ENCODE measurements at places on chromosomes 1 and 21.

DNA sequence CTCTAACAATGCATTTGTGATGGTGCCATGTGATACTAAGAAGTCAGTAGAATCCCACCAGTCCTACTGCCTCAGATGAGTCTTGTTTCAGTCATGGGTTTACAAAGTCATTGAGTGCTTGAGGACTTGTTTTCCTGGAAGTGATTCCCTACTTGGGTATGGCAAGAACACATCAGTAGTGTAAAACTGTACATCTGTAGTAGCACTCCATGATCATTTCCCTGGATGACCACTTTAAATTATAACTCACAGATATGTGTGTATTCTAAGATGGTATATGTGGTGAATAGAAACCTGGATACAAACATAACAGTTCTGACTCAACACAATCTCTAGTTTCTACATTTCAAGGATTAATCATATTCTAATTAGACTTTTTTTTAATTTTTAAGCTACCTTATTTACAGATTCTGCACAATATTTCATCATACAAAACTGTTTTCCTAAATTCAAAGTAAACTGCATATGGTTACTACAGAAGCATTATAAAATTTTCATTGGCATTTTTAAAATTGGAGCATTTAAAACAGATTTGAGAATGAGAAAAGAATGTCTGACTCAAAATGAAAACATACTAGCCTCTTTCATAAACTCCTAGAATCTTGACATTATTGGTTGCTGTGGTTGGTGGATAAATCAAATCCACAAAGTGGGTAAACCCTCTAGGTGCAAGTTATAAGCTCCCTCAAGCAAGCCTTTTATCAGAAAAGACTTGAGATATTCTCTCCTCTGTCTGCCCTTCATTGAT lies 6.8 kb upstream of the PSMG1 start:
- DNase-seq: no peak

DNA sequence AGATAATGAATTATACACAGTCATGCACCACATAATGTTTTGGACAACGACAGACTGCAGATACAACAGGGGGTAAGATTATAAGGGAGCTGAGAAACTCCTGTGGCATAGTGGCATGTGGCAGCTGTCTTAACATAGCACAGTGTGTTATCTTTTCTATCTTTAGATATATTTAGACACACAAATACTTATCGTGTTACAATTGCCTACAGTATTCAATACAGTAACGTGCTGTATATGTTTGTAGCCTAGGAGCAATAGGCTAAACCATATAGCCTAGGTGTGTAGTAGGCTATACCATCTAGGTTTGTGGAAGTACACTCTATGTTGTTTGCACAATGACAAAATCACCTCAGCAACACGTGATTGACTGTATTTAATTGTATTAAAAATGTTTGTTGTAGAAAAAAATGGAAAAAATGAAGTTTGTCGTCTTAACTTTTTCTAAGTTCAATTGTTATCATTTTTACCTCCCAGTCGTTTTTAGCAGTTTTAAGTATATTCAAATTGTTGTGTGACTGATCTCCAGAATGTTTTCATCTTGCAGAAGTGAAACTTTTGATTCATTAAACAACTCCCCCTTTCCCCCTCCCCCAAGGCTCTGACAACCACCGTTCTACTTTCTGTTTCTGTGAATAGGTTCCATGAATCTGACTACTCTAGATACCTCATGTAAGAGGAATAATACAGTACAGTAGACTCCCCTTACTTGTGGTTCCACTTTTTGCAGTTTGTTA lies 351.0 kb upstream of the B3GALT2 start:
- DNase-seq: peak; percentile 18

DNA sequence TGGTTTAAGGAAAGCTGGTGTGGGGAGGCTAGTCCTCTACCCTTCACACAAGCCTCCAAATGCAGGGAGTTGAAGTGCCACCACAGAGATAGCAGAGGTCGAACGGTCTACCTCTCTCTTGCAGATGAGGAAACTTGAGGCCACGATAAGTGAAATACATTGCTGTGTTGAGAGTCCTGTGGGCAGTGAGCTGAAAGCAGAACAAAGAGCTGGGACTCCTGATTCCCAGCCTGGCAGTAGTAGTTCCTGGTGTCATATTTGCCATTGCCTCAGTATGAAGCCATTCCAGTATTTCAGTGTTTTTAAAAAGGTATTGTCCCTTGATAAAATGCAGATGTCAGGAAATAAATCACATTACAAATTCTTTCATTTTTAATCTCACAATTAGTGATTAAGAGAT lies 28.6 kb downstream of the AK4 start:
- DNase-seq: no peak

- DNase-seq: no peak
These were observed 64.8 kb downstream of the SLX9 start for GRCh38 chr21:45004481-45005247.

DNA sequence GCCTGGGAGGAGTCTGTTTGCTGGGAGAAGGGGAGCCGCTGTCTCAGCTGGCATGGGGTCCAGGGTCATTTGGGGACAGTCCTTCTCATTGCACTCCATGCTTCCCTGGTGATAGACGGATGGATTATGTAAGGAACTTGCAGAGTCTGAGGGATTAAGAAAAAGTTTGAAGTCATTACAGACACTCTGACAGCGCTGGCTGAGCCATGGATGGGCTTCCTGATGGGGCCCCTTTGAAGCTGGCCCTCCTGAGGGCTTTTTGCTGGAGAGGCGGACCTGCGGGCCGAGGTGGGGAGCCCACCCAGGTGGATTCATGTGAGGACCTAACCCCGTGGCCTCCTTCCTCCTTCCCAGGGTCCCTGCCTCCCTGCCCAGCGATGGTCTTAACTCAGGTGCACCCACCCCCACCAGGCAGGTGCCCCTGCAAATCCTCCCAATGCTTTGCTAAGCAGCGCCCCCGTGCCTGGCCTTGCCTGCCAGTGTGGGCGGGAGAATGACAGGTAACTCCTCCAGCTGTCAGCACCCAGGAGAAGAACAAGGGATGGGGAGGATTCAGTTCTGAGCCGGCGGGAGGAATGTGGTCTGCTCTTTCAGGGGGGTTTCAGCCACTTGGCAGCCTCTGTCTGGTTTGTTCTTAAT lies 24.2 kb upstream of the C1orf174 start:
- no peak for DNase-seq

DNA sequence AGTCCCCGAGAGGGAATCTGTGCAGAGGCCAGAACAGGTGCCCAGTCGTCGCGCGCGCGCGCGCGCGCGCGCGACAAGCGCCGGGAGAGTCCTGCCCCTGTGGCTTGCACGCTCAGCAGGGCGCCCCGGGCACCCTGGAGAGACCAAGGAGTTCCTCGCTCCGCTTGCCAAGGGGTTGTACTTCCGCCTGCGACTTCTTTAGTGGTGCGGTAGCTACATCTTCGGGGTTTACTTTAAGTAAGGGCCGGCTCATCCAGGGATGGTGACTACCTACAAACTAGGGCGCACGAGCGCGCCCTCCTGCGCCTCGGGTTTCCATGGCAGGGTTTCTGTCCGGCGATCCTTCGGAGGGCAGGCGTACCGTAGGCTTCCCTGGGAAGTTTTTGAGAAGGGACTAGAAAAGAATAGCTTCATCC lies 1.4 kb downstream of the LHX4 start:
- DNase-seq: peak; percentile 64

GRCh38 chr1:231170875-231171274 lies 9.0 kb downstream of the TRIM67 start:
- no peak for DNase-seq

DNA sequence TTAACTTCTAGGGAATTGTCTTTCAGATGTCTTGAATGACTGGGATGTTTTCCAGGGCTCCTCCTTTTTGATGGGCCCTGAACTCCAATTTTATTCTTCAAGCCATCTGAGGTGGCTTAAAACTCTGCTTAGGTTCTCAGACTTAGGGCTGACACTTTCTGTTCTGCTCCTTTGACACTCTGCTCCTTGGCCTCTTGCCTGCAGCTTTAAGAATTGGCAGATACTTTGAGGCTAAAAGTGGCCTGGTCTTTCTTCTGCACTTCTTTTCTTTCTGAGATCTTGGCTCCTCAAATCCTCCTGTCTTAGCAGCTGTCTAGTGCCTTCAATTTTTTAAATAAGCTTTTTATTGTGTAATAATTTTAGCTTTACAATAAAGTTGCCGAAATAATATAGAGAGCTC lies 294.6 kb downstream of the RPS6KC1 start:
- no peak for DNase-seq

DNA sequence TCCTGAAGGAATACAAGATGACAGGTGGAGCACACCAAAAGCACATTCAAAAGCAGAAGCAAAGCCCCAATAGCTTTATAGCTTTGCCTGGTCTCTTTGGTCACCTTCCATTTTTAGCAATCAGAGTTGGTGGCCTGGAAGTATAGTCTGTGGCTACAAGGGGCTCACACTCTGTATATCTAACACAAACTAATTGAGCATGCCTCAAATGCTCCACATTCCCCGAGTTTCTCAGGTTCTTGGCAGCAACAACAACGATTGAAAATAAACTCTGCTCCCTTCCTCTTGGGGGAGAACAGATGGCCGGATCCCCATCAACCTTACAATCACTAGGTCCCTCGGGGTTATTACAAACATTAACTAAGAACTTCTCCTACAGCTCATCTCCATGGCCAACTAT lies 24.9 kb upstream of the TADA1 start:
- no peak for DNase-seq

Data from Calu3 (cell line).